ENCODE measurements at places on chromosomes 4 and X.

- DNase-seq: no peak
Measured at GRCh38 chrX:131828482-131828881, 194.6 kb upstream of the STK26 start.

- DNase-seq: no peak
Measured at GRCh38 chr4:148240241-148240640, 202.0 kb downstream of the NR3C2 start.

DNA sequence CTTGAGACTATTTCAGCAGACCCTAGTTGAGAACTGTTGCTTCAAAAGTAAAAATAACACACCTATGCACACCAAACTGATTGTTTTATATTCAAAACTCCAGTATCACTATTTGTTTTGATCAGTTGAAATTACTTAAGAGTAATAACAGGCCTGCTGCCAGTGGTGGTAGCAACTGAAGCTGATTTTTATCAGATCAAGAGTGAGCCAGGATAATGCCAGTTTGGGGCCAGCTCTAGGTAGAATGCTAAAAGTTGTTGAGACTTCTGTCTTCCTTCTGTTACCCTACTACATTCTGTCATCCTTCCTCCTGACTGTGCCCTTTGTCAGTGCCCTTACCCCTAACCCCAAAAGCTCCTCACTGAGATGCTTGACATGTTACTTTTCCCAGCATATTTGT, 228.7 kb upstream of the SPRY1 start:
- DNase-seq: no peak

GRCh38 chr4:59374416-59374815, 1825.7 kb upstream of the ADGRL3 start:
- DNase-seq: no peak

DNA sequence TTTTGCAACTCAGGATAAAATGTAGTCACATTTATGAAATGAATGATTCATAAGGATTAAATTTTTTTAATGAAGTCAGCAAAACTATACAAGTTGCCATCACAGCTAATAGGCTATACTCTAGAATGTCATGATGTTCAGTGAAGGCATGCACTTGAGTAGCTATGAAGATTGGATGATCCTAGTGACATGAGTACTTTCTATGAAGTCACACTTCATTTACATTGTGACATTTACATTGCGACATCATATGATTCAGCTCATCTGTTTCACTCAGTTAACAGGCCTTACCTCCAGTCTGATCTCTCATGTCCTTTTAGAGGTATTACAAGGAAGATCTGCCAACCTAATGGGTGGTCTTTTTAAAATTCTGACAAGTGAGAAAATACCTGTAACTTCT, 82.7 kb upstream of the FGF13 start:
- DNase-seq: no peak

Measured in LoVo (cell line).